Hematopoietic multipotent progenitor cell (in vitro differentiated cells): ENCODE measurements at places on chromosomes 4 and X.

DNA sequence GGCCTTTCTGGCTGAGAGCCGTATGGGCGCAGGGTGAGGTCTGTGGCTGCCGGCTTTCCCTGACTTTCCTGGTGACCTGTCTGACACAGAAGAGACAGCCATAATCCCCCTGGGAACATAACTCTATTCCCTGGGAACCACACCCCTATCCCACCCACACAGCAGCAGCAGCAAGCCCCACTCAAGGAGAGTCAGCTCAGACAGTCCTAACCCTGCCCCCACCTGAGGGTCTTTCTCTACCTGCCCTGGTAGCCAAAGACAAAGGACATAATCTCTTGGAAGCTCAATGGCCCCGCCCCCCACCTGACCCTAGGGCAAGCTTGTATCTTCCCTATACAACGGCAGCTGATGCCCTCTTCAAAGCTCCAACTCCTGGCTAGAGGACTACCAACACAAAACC lies 74.6 kb downstream of the PABPC4L start:
- no peak for DNase-seq

DNA sequence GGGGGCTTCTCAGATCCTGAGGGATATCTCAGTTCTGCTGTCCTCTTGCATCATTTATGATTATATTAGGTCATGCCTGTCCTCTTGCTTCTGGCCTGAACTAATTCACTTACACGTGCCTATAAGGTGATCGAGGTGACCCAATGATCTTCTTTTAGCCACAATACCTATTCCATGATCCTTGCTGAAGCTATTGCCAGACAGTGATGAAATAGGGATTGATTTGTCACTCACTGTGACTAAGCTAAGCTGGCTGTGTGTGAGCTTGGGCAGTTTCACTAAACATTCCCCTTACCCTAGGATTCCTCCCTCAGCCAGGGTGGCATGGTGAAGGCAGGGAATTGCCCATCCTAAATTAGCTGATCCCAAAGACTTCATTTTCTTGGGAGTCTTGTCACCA lies 19.0 kb downstream of the HADH start:
- DNase-seq = no peak

DNA sequence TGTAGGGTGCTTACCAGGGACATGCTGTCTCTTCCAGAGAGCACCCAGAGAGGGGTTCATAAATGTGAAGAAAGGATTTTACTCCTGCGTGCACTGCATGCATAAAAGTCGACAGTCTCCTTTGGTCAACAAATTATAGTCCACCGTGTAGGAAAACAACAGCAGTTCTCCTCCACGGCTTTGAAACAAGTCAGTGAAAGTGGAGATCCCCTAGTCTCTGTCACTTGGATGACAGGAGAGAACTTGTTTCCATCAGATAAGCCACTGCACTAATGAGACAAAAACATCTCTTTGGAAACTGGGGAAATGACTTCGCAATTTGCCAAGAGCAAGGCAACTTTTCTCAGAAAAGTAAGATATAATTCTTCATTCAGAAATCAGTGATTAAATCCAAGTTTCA lies 9.7 kb downstream of the UNC5C start:
- peak; percentile 54 for DNase-seq

GRCh38 chr4:106247600-106247999 lies 68.4 kb downstream of the TBCK start:
- DNase-seq = no peak

DNA sequence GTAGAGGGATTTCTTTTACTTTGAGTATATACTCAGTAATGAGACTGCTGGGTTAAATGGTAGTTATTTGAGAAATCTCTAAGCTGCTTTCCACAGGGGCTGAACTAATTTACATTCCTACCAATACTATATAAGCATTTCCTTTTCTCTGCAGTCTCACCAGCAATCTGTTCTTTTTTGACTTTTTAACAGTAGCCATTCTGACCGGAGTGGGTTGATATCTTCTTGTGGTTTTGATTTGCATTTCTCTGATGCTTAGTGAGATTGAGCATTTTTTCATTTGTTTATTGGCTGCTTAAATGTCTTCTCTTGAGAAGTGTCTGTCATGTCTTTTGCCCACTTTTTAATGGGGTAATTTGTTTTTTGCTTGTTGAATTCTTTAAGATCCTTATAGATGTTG lies 43.3 kb downstream of the SPCS3 start:
- DNase-seq = no peak

- DNase-seq = no peak
Observed at GRCh38 chr4:61231421-61231820, 31.3 kb downstream of the ADGRL3 start.

DNA sequence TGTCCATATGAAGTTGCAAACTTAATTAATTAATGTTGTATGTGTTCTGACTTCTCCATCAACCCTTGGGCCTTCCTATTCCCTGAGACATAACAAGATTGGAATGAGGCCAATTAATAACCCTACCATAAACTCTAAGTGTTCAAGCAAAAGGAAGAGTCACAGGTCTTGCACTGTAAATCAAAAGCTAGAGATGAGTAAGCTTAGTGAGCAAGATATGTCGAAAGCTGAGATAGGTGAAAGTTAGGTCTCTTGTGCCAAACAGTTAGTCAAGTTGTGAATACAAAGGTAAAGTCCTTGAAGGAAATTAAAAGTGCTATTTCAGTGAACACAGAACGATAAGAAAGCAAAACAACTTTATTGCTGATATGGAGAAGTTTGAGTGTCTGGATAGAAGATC lies 58.2 kb upstream of the GPRIN3 start:
- DNase-seq = no peak

- DNase-seq = no peak
Observed at GRCh38 chr4:38948551-38948950, 80.9 kb downstream of the FAM114A1 start.

GRCh38 chr4:163462556-163462955 lies 11.0 kb downstream of the TKTL2 start:
- no peak for DNase-seq

DNA sequence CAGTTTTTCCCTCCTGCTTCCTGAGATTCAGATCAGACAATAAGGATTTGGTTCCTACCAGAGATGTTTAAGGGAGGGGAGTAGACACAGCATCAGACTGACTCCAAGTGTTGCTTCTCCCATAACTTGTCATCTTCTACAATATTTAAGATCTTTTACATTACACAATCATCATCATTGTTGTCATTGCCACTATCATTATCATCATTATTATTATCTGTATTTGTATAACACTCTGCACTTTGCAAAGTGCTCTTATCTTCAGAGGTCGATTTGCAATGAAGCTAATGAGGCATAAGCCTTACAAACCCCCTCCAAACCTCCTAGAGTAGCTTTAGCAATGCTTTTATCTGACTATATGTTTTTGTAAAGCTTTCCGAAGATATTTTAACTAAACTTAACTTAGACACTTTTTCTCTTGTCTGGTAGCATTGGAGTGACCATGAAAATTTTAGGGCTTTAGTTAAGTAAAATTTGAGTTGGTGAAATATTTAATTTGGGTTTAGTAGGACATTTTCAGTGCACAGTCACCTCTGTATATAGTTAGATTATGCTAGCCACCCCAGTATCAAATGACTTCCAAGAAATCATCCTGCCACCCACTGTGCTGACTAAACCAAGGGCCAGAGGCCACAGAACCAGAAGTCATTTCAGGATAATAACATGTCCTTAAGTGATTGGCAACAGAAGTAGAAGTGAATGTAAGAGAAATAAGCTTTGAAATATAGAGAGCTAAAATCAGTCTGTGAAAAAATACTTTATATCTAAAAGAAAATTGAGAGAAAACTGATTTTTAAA lies 124.2 kb upstream of the NRK start:
- no peak for DNase-seq

GRCh38 chrX:129490330-129490729 lies 33.0 kb downstream of the SMARCA1 start:
- no peak for DNase-seq

GRCh38 chr4:20172070-20172760 lies 79.5 kb upstream of the SLIT2 start:
- no peak for DNase-seq

DNA sequence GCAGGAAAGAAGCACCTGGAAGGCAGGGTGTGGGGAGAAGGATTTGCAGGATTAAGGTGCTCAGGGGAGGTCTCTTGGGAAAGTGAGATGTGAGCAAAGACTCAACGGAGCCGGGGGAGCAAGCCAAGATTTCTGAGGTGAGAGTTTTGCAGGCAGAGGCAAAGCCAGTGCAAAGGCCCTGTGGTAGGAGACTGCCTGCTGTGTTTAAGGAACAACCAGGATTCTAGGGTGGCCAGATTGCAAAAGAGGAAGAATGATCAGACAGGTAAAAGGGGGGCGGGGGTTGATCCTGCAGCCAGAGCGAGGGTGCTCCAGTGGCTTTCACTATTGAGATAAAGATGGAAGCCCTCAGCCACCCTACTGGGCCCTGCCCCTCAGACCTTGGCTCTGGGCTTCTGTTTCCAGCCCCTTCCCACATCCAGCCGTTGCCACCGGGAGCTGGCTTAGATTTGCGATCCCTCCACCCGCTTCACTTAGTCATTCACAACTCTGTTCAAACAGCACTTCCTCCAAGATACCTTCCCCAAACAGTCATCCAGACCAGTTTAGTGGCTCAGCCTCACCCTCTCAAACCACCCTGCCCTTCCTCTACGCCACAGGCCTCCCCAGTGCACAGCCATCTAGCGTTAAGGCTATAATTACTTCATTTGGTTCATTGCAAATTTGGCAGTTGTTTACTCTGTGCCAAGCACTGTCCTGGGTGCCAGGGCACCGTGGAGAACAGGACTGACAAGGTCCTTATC lies 23.3 kb upstream of the BCOR start:
- DNase-seq = peak; percentile 66

GRCh38 chrX:72247206-72247942 lies 8.5 kb upstream of the ERCC6L start:
- peak; percentile 25 for DNase-seq

DNA sequence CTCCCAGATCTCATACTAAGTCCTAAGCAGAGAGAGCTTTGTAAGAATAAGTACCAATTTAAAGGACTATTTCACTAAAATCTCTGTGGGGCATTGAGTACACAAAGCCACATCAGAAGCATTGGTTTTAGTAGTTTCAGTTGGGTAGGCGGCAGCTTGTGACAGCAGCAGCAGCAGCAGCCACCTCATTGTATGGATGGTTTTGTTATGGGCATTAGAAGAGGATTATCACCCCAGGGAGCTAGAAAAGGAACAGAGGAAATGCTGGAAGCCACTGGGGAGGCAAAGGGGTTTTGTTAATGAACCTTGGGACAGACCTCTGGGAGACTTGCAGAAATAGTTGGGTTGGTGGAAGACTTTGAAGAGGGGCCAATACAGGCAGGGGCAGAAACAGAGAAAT lies 93.9 kb upstream of the FRMPD3 start:
- DNase-seq = no peak

GRCh38 chr4:168309781-168310180 lies 8.8 kb downstream of the DDX60 start:
- DNase-seq = no peak

GRCh38 chrX:20412871-20413486 lies 146.3 kb upstream of the RPS6KA3 start:
- peak; percentile 19 for DNase-seq
